ENCODE measurements at places on chromosomes 7 and 10.

DNA sequence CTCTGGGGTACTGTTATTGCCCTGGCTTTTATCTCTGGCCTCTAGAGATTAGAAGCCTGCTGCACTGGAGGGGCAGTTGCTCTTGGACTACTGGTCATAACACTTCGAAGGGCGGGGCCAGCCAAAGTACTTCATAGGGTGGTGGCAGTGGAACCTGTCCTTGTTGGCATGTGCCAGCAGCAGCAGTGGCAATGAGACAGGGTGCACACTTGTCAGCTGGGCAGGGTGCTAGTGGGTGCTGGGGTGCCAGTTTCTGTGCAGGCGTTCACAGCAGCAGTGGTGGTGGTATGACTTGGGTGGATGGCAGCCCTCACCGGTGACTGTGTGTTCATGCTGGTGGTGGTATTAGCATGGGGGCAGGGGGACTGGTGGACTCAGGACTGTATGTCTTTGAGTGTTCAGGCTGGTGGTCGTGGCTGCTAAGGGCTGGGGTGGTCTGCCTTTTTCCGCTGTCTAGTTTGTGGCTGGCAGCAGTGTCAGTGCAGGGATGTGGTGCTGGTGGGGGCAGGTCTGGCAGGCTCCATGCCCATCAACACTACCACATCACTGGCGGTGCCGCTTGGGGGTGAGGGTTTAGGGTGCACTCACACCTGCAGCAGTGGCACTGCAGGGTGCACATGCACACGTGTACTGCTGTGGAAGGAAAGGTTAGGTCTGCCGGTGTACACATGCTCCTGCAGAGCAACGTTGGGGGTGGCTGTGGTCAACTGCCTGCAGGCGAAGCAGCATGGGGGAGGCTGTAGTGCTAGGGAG, 176.1 kb upstream of the CDC14C start:
- no peak overlapping the region for H3K4me3 ChIP-seq
- H3K4me1 ChIP-seq = no peaks in the 10 kb centered on the region
- H3K36me3 ChIP-seq = no peaks in the 10 kb centered on the region
- DNase-seq = no peak
- no peaks in the 10 kb centered on the region for H3K27me3 ChIP-seq

GRCh38 chr7:116966601-116967000, 13.3 kb downstream of the ST7 start:
- no peaks in the 10 kb centered on the region for H3K36me3 ChIP-seq
- no peak overlapping the region for H3K27ac ChIP-seq
- no peak overlapping the region for H3K4me3 ChIP-seq

DNA sequence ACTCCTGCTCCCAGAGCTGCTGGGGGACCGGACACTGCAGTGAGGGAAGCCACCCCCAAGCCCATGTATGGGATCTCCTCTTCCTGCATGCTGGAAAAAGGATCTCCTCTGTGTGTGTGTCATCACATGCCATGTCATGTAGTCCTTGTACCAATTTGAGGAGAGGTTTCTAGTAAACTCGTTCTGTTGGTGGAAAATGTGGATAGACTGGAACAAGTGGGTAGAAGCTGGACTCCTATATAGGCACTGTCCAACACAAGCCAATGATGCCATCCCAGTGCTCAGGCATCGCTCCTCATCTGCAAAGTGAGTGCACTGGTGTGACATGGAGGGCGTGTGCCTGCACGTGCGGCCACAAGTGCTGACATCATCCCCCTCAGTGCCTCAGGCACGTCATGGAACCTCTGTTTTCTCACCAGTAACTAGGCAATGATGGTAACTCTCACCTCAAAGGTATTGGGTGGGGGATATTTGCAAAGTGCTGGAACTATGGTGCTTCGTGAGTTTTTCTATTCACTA, 19.3 kb downstream of the MYO1G start:
- no peaks in the 10 kb centered on the region for H3K36me3 ChIP-seq
- no peaks in the 10 kb centered on the region for H3K27me3 ChIP-seq
- no peak overlapping the region for H3K4me3 ChIP-seq
- peaks cover 11% of the 10 kb centered on the region for H3K4me1 ChIP-seq
- peak overlapping the region; percentile 64 for H3K27ac ChIP-seq

- no peaks in the 10 kb centered on the region for H3K36me3 ChIP-seq
- no peak overlapping the region for H3K4me3 ChIP-seq
- DNase-seq = no peak
- no peaks in the 10 kb centered on the region for H3K27me3 ChIP-seq
- H3K4me1 ChIP-seq = no peaks in the 10 kb centered on the region
These were observed 199.9 kb upstream of the ZMIZ1 start for GRCh38 chr10:78868861-78869260.

DNA sequence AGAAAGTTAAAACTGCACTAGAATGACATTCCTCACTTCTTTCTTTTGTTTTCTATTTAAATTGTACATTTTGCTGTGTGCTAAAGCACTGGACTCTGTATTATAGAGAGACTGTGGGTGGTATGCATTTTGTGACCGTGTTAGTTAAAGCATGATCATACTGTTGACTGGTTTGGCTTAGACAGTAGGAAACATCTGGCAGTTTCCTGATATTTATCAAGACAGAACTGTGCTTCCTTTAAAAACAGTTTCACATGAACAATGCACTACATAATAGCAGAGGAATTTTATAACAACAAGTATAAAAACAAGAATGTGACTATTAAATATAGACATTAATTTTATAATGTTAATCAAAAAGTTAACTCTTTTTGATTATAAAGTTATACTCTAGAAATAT, 23.1 kb downstream of the GNG11 start:
- no peaks in the 10 kb centered on the region for H3K27me3 ChIP-seq
- H3K4me3 ChIP-seq = no peak overlapping the region
- no peaks in the 10 kb centered on the region for H3K36me3 ChIP-seq
- H3K27ac ChIP-seq = no peak overlapping the region
- DNase-seq = no peak

- H3K36me3 ChIP-seq = no peaks in the 10 kb centered on the region
- no peak for DNase-seq
- H3K27ac ChIP-seq = no peak overlapping the region
- no peak overlapping the region for H3K4me3 ChIP-seq
- H3K27me3 ChIP-seq = no peaks in the 10 kb centered on the region
These were observed 510.5 kb downstream of the CCSER2 start for GRCh38 chr10:84838851-84839250.

GRCh38 chr10:114077347-114077746, 33.7 kb downstream of the ADRB1 start:
- H3K27me3 ChIP-seq = no peaks in the 10 kb centered on the region
- DNase-seq = no peak
- H3K27ac ChIP-seq = no peak overlapping the region

DNA sequence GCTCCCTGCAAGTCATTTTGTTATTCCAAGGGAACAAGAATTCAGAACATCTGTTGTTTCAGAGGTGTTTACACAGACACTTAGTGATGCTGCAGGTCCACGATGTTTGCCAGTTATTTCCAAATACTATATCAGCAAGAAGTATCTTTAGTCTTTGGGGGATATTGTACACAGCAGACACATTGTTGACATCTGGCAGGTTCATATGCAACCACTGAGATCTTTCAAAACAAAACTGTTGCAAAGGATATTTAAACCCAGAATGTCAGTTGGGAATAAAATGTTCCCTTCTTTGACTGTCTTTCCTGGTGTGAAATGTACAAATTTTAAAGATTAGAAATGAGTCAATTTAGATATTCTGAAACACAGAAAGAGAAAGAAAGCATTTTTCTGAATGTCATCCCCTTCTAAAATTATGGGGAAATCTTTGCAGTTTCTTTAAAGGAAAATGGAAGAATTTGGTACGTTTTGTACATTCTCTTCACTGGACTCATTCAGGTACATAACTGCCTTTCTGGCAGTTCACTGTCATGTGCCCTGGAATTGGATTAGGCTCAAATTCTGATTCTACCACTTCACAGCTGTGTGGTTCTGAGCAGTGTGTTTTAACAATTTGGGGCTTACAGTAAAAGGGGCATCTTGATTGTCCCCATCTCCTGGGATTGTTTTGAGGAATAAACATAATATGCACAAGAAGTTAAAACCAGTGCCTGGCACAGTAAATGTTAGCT, 40.3 kb upstream of the CELF2 start:
- no peaks in the 10 kb centered on the region for H3K36me3 ChIP-seq
- H3K4me1 ChIP-seq = no peaks in the 10 kb centered on the region
- DNase-seq = no peak
- H3K27me3 ChIP-seq = no peaks in the 10 kb centered on the region
- no peak overlapping the region for H3K27ac ChIP-seq

GRCh38 chr7:120865191-120865981, 7.4 kb upstream of the TSPAN12 start:
- no peak overlapping the region for H3K4me3 ChIP-seq
- no peaks in the 10 kb centered on the region for H3K36me3 ChIP-seq
- no peaks in the 10 kb centered on the region for H3K27me3 ChIP-seq
- no peaks in the 10 kb centered on the region for H3K4me1 ChIP-seq
- no peak for DNase-seq

- no peaks in the 10 kb centered on the region for H3K36me3 ChIP-seq
- no peaks in the 10 kb centered on the region for H3K4me1 ChIP-seq
- DNase-seq = no peak
These were observed 124.5 kb downstream of the LHPP start for GRCh38 chr10:124586142-124586541.

- no peaks in the 10 kb centered on the region for H3K36me3 ChIP-seq
- no peak within 1 kb of the TSS for H3K27ac ChIP-seq
- H3K4me1 ChIP-seq = no peaks in the 10 kb centered on the region
- DNase-seq = no peak
- H3K4me3 ChIP-seq = no peak within 1 kb of the TSS
These were observed at the start of gene CTTNBP2 for GRCh38 chr7:117873310-117874190. TSS of gene CTTNBP2 (minus strand) at chr7:117873441. CDS start at chr7:117873415, 26 bp downstream.

DNA sequence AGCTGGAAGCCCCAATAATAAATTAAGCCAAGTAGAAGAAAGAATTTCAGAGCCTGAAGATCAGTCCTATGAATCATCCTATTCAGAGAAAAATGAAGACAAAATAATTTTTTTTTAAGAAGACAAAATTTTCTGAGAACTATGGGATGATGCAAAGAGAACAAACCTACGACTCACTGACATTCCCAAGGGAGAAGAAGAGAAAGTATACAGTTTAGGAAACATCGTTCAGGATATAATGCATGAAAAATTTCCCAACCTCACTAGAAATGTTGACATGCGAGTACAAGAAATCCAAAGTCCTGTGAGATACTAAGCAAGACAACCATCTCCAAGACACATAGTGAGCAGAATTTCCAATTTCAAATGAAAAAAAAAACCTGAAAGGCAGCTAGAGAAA, 150.5 kb downstream of the THSD7A start:
- H3K4me3 ChIP-seq = no peak overlapping the region
- H3K27me3 ChIP-seq = no peaks in the 10 kb centered on the region
- no peaks in the 10 kb centered on the region for H3K36me3 ChIP-seq
- H3K27ac ChIP-seq = no peak overlapping the region
- no peaks in the 10 kb centered on the region for H3K4me1 ChIP-seq

DNA sequence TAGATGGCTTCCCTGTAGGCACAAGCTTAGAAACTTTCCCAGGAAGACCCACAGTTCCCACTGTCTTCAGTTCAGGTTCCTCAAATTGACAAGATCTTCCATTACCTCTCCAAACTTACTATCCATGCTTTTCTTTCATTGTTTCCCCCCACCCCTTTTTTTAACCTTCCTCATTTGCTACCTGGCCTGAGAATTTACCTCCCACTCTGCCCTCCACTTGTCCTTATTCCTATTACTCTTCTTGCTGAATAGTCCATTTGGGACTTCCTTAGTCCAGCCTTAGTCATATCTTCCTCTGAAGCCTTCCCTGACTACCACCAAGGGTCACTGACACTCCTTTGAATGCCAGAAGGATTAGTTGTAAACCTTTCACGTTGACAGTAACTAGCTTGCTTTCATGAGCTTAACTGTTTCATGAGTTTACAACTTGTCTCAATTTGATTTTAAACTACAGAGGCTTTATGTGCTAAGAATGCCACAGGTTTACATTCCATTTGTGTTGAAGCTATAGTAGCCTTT, 1.2 kb upstream of the CALU start:
- H3K4me1 ChIP-seq = peaks cover 27% of the 10 kb centered on the region
- H3K36me3 ChIP-seq = no peaks in the 10 kb centered on the region
- H3K27me3 ChIP-seq = no peaks in the 10 kb centered on the region
- no peak overlapping the region for H3K4me3 ChIP-seq
- peak overlapping the region; percentile 98 for H3K27ac ChIP-seq

- no peak for DNase-seq
- H3K4me3 ChIP-seq = no peak overlapping the region
- no peaks in the 10 kb centered on the region for H3K36me3 ChIP-seq
- no peak overlapping the region for H3K27ac ChIP-seq
These were observed 105.4 kb upstream of the RHOBTB1 start for GRCh38 chr10:61049386-61049785.

DNA sequence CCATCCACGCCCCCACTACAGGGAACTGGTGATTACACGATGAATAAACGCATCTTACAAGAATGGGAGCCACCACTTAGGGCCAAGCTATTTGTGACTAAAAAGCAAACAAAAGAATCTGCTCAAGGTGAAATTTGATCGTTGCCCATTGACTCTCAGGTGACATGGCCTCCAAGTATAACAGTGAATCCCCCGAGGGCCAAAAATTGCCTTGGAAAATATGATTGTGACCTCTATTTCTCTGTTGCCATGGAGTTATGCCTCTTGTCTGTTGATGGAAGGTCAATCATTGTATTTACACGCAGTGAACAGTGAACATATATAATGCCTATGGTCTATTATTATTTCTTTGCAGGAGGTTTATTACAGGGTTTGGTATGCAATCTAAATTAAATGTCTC, 282.3 kb downstream of the KLF6 start:
- no peak for DNase-seq
- no peaks in the 10 kb centered on the region for H3K4me1 ChIP-seq
- no peaks in the 10 kb centered on the region for H3K36me3 ChIP-seq
- H3K27ac ChIP-seq = no peak overlapping the region
- no peaks in the 10 kb centered on the region for H3K27me3 ChIP-seq

DNA sequence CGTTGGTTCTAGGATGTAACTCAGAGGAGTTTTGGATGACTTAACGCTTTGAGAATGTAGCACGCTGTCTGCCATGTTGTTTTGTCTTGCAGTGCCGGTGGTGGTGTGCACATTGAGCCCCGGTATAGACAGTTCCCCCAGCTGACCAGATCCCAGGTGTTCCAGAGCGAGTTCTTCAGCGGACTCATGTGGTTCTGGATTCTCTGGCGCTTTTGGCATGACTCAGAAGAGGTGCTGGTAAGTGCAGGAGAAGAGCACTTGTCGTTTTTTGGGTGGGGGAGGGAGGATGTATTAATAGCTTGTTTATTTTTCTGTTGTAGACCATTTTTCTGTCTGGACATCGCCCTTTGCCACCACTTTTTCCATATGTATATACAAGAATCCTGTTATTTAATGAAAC, 6.3 kb downstream of the NDUFB2 start:
- H3K36me3 ChIP-seq = peaks cover 8% of the 10 kb centered on the region
- H3K27ac ChIP-seq = no peak overlapping the region

Measured in CD8-positive, alpha-beta memory T cell (primary cell).